ENCODE measurements at places on chromosomes 6 and 20.

- no peak for DNase-seq
These were observed 40.5 kb downstream of the RAB44 start for GRCh38 chr6:36738108-36738507.

- no peak for DNase-seq
These were observed 46.8 kb downstream of the PLN start for GRCh38 chr6:118594877-118595276.

GRCh38 chr6:117276778-117277316 lies 11.5 kb downstream of the VGLL2 start:
- no peak for DNase-seq

GRCh38 chr20:23856736-23857135 lies 22.8 kb downstream of the CST5 start:
- DNase-seq: no peak

GRCh38 chr6:53752856-53753255 lies 41.9 kb upstream of the LRRC1 start:
- DNase-seq: peak; percentile 64

- DNase-seq: peak; percentile 37
These were observed 26.3 kb downstream of the HECA start for GRCh38 chr6:139161169-139161568.

- DNase-seq: peak; percentile 90
These were observed 64.7 kb downstream of the SASH1 start for GRCh38 chr6:148407372-148407771.

- DNase-seq: peak; percentile 82
These were observed 14.7 kb downstream of the UQCC2 start for GRCh38 chr6:33696548-33697518.

DNA sequence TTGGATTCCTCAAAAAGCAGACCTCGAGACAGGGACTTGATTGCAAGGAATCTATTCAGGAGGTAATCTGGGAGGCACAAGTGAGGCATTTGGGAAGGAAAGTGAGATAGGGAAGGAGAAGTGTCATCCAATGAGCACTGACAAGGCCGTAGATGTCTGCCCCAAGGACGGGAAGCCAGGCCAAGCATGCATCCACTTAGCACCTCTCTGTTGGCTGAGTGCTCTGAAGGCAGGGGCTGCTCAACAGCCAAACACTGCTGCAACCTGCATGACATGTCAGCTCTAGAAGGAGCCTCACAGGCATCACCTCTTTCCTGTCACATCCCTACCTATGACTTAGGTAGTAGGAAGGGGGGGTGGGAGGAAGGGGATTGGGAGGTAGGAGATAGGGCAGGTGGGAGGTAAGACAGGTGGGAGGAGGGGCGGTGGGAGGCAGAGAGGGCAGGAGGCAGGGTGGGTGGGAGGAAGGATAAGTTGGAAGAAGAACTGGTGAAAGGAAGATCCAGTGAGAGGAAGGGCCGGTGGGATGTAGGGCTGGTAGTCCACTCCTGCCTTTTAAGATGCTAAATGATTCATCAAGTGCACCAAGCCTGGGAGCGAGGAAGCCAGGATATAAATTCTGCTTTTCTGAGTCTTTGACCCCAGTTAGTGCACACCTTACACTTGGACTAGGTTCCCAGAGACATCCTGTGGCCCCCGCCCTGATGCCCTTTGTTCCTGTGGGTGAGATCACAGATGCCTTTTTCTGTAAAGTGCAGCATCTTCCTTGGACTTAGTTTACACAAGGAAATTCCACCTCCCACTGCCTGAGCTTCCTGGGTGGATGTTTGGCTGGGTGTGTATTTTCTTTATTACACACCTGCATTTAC lies 83.8 kb upstream of the NXT1 start:
- DNase-seq: no peak

DNA sequence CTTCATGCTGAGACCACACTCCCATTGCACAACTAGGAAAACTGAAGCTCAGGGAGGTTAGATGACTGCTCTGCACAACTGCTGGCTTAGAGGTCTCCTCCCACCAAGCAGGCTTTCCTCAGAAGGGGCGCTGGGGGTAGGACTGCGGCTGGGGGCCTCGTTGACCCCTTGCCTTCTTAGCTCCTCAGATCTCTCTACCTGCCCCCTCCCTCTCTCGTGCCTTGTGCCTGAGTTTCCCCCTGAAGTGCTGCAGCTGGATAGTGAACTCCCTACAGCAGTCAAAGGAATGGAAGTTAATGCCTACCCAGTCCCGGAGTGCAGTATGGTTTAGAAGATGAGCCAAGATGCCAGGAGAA lies 149.8 kb downstream of the GRM4 start:
- no peak for DNase-seq

DNA sequence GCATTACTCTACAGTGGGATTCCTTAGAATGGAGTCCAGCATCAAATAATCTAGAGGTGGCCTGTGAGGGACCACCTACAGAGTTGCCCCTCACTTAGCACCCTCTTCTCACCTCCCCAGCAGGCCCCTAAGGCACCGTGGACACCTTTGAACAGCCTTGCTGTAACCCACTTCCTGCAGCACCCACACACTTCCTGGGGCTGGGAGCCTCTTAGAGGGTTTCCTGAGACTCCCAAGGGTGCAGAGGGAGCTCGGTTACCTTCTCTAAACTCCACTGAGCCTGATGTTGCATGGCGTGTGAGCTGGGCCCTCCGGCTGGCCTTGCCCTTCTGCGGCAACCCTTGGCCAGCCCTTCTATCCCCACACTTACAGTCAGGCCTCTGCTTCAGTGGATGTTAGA lies 7.3 kb upstream of the SIRPG start:
- DNase-seq: no peak

GRCh38 chr6:39092124-39092523 lies 22.9 kb downstream of the SAYSD1 start:
- peak; percentile 32 for DNase-seq

- no peak for DNase-seq
These were observed 37.4 kb downstream of the PRKN start for GRCh38 chr6:162690158-162690557.

DNA sequence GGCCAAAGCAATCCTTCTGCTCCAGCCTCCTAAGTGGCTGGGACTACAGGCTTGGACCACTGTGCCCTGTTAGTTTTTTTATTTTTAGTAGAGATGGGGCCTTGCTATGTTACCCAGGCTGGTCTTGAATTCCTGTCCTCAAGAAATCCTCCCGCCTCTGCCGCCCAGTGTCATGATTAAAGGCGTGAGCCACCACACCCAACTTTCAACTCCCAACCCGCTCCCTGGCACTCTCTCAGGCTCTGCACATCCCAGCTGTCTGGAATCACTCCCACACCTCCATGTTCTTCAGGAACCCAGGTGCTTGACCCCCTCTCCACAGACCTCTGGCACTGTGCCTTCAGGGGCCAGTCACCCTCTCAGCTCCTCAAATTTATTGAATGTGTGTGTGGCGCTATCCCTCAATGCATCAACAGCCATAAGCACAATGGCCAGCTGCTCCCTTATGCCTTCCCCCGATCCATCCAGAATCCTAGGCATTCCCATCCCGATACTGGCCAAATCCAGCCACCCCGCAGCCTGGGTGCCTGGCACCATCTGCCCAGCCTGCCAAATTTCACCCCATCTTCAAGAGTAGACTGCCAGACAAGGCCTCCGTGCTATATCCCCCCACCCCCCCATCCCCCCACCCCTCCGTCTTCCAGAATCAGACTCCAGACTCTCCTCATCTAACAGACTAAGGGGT lies 647 bp upstream of the POU5F1 start:
- no peak for DNase-seq

- DNase-seq: no peak
These were observed 175.4 kb upstream of the FLRT3 start for GRCh38 chr20:14512839-14513238.

DNA sequence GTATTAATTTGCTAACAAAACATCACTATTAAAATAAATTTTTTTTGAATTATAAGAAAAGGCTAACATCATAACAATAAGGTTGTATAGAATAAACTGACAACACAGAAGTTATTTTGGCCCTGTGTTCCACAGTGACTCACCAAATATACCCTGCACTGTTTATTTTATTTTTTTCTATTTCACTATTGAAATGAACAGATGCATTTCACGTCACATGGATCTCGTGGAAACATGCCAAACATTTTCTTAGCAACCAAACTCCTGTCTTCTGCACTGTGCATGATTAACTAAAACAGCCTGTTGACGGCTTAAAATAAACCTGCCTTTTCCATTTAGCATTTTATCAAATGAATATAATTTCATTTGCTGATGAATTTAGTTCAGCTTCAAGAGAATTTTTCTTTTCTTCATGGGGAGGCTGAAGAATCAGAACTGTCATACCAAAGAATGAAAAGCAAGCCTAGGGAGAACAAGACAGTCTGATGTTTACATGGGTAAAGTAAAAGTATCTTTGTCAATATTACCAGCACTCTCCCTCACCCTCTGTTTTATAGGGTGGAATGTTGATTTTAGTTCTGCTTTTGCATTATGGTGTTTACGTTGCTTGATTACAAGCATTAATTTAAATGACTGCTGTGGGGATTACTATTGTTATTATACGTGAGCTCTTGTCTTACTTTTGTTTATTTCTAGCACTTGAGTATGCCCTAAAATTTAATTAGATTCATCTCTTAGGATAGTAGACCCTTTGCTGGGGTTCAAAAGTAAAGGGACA lies 115.3 kb downstream of the LCA5 start:
- DNase-seq: peak; percentile 76

DNA sequence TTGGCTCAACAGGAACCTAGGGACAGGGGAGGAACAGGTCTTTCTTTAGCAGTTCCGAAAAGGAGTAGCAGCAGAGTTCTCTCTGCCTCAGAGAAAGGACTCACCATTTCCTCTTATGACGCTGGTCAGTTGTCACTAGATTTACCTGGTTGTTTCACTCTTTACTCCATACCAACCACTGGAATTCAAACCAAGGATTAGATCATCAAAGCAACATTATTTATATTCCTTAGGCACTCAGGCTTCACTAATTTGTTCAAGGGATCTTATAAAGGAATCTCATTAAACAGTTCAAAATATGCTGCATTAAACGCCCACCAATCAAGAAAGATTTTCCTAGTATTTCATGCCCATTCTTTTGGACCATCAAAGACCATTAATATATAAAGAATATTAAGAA lies 1129.5 kb upstream of the MAP3K7 start:
- no peak for DNase-seq

DNA sequence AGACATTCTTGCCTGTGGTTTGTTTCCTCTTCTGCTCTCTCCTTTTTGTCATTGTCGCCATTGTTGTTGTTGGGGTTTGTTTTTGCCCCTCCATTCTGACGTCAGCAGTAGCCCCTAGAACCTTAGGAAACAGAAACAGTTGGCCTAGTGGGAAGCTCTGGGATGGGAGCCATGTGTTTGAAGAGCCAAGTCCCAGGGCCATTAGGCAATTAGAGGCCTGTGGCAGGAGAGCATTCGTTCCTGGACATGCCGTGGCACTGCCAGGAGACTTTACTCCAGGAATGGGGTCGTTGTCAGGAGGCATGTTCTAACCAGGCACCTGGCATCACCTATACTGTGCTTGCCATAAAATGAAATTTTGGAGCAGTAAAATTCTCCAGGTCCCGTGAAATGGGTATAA lies 39.7 kb downstream of the PPARD start:
- DNase-seq: no peak

- no peak for DNase-seq
These were observed 292.6 kb upstream of the MARCKS start for GRCh38 chr6:113564371-113565171.

GRCh38 chr6:36592221-36592655 lies 1.9 kb upstream of the SRSF3 start:
- no peak for DNase-seq

- DNase-seq: no peak
These were observed 50.9 kb downstream of the MAP7 start for GRCh38 chr6:136499370-136499769.

DNA sequence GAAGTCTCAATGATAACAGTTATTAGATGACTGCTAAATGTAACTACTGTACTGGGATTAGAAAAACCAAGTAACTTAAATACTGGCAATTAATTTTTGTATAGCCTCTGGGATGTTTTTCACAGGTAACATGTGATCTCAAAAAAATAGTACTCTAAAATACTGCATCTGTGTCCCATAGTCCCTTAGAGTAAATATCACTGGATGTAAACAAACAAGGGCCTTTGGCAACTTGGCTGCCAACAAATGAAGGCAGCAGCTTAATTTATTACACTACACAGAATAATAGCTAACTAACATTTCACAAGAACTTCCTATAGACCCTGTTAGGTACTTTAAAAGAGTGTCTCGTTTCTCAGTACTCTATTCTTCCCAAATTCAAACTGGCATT lies 14.0 kb downstream of the ARHGAP18 start:
- DNase-seq: no peak

DNA sequence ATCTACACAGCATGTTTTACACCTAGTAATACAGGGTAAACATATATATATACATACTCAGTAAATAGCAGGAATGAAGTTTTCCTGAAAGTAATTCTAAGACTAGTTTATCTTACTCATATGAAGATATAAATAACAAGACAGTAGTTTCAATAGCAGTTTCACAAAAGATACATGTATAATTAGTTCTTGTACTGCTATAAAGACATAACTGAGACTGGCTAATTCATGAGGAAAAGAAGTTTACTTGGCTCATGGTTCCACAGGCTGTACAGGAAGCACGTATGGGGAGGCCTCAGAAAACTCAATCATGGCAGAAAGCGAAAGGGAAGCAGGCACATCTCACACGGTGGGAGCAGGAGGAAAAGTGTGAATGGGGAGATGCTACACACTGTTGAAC lies 16.9 kb downstream of the RARS2 start:
- no peak for DNase-seq

- no peak for DNase-seq
These were observed 128.7 kb downstream of the NFATC2 start for GRCh38 chr20:51413857-51414256.

GRCh38 chr6:35242486-35242885 lies 17.0 kb upstream of the ZNF76 start:
- DNase-seq: no peak

- DNase-seq: no peak
These were observed 4.8 kb upstream of the ZNFX1 start for GRCh38 chr20:49282584-49283171.

- DNase-seq: no peak
These were observed 90.9 kb downstream of the FOXO3 start for GRCh38 chr6:108651340-108652227.

GRCh38 chr20:24987873-24988835 lies 4.4 kb downstream of the APMAP start:
- no peak for DNase-seq

DNA sequence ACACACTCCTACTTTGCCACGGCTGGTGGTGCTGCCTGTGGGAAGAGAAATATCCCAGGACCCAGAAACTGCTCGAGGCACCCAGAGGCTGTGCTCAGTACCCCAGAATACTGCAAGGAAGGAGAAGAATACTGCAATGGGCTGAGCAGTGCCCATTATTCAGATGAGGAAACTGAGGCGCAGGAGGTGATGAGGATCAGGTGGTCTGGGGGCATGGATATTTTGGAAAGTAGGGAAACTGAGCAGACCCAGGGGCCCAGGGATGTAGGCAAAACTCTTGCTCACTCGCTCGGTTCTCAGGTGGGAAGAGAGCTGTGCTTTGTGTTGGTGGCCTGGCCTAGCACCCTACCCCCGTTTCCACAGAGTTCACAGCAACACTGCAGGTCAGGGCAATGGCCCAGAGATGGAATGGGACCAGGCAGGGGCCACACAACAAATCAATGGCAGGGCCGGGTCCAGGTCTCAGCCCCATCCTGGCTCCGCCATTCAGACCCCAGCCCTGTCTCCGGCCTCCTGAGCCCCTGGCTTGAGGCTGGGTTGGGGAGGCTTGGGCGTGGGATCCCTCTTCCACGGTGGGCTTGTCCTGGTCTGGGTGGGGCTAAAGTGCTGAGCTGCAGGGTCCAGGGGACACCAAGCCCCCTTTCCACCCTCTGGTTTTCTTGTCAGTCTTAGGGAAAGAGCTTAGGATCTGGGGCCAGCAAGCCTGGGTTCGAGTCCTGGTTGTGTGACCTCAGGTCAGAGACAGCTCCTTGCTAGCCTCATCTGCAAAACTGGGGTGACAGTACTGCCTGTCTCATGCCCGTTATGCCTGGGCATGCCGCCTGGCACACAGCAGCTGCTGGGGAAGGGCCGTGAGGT lies 33.9 kb downstream of the SUN5 start:
- DNase-seq: no peak

Measured in HT1080 (cell line).